ENCODE measurements at places on chromosomes 2 and 18.

- no peak for DNase-seq
Observed at GRCh38 chr2:64327510-64328414, 126.2 kb upstream of the LGALSL start.

- no peak for DNase-seq
Observed at GRCh38 chr2:188870289-188870688, 103.9 kb upstream of the COL3A1 start.

GRCh38 chr2:74538881-74539339 is 9.2 kb downstream of the HTRA2 start:
- DNase-seq: no peak

DNA sequence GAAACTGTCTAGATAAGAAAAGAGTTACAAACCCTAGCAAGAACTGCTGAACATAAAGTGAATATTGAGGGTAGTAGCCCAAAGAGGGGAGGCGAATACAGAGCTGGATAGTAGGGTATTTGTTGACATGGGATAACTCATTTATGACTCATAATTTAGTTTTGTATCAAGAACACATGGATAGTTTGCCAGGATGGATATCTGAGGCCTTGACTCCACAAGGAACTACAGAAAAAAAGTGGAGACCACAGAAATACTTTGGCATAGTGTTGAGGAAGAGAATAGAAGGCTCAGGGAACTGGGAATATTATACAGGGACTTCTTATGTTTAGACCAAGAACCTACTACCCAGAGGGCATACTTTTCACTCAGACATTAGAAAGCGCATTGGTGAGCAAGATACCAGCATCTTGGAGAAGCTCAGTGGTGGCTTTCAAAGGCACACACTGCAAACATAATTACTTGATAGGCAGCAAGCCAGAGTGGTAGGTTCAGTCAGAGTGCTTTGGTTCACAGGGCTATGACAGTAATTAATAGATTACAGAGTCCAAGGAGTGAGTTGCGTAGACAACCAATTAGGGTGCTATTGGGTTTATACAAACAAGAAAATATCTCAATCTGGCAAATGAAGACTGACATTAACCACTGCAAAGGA is 51.9 kb upstream of the ZBTB7C start:
- DNase-seq: no peak

- no peak for DNase-seq
Observed at GRCh38 chr2:182954789-182955188, 83.5 kb downstream of the NCKAP1 start.

GRCh38 chr2:139835101-139835500 is 1054.9 kb upstream of the NXPH2 start:
- DNase-seq: no peak

GRCh38 chr2:84539729-84540128 is 23.4 kb downstream of the DNAH6 start:
- no peak for DNase-seq

DNA sequence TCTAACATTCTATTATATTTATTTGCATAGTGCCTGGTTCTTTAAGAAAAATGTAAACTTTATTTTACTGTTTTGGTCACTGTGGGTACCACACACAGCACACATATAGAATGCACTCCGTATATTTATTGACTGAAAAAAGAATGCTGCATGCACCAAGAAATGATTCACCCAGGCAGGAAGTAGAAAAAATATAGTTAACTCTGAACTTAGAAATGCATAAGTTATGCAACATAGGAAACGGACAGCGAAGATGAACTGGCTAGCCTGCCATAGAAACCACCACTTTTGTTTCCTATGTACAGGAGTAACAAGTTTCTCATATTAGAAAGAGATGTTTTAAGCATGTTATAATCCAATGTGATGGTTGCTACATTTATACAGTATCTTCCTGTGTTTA is 635.8 kb downstream of the DSC3 start:
- DNase-seq: no peak

GRCh38 chr2:46493971-46494250 is 14.5 kb downstream of the TMEM247 start:
- DNase-seq: no peak

DNA sequence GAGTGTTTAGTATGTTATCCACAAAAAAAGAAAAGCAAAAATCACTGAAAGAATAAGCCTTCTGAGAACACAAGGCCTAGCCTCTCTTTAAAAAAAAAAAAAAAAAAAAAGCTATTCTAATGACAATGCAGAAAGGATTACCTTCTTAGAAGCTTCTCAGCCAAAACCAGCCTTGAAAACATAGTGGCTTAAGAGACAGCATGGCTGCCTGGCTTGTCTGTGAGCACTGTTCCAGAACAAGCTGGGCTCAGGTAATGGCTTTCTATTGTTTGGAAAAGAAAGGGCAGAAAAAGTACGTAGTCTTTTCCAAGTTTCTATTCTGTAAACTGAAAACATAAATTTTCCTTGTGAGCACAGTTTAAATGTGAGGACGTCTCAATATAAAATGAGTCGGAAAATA is 119.5 kb downstream of the MAP3K20 start:
- no peak for DNase-seq

GRCh38 chr2:164808776-164809175 is 32.8 kb downstream of the COBLL1 start:
- DNase-seq: no peak

GRCh38 chr2:15169326-15170069 is 391.6 kb downstream of the NBAS start:
- no peak for DNase-seq

GRCh38 chr2:25794544-25795276 is 83.6 kb downstream of the ASXL2 start:
- no peak for DNase-seq

GRCh38 chr18:74500372-74500771 is 4.2 kb downstream of the CNDP2 start:
- no peak for DNase-seq

DNA sequence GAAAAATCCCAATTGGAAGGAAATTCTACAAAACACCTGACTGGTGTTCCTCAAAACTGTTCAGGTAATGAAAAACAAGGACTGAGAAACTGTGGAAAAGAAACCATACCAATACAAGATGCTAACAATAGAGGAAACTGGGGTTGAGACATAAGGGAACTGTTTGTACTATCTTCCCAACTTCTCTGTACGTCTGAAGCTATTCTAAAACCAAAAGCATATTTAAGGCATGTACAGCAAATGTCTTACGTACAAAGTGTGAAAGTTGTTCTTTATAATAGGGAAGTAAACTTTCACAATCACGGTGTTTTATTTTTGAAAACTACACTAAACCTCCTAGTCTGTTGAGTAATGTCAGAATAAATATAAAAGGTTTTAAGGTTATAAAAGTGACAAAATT is 776.1 kb upstream of the RAB6C start:
- no peak for DNase-seq

- no peak for DNase-seq
Observed at GRCh38 chr18:59848002-59848401, 51.8 kb upstream of the PMAIP1 start.

DNA sequence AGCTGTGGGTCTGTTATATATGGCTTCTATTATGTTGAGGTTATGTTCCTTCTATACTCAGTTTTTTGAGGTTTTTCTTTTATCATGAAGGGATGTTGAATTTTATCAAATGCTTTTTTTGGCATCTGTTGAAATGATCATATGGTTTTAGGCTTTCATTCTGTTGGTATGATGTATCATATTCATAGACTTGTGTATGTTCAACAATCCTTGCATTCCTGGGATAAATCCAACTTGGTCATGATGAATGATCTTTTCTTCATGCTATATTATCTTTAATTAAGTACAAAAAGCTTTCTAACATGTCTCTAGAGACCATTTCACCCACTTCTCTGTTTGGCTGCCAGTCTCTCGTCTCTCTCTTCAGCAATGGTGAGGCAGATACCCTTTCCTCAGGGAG is 54.2 kb downstream of the MDH1 start:
- DNase-seq: no peak

DNA sequence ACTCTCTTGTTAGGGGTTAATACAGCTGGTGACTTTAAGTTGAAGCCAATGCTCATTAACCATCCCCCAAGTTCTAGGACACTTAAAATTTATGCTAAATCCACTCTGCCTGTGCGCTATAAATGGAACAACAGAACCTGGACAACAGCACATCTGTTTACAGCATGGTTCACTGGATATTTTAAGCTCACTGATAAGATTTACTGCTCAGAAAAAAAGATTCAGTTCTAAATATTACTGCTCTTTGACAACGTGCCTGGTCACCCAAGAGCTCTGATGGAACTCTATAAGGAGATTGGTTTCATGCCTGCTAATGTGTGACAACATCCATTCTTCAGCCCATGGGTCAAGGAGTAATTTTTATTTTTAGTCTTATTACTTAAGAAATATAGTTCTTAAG is 27.5 kb downstream of the RNF103 start:
- DNase-seq: no peak

GRCh38 chr2:217930761-217931563 is 71.8 kb downstream of the TNS1 start:
- DNase-seq: no peak

- no peak for DNase-seq
Observed at GRCh38 chr2:6352906-6353515, 512.7 kb downstream of the CMPK2 start.

GRCh38 chr2:123915380-123915779 is 109.7 kb upstream of the CNTNAP5 start:
- no peak for DNase-seq

GRCh38 chr18:3491981-3492555 is 42.1 kb downstream of the TGIF1 start:
- DNase-seq: no peak

- DNase-seq: no peak
Observed at GRCh38 chr2:191565120-191565519, 112.8 kb upstream of the NABP1 start.

- no peak for DNase-seq
Observed at GRCh38 chr18:79399275-79400081, 3.7 kb downstream of the NFATC1 start.

- no peak for DNase-seq
Observed at GRCh38 chr18:6434987-6435709, 20.4 kb upstream of the L3MBTL4 start.

DNA sequence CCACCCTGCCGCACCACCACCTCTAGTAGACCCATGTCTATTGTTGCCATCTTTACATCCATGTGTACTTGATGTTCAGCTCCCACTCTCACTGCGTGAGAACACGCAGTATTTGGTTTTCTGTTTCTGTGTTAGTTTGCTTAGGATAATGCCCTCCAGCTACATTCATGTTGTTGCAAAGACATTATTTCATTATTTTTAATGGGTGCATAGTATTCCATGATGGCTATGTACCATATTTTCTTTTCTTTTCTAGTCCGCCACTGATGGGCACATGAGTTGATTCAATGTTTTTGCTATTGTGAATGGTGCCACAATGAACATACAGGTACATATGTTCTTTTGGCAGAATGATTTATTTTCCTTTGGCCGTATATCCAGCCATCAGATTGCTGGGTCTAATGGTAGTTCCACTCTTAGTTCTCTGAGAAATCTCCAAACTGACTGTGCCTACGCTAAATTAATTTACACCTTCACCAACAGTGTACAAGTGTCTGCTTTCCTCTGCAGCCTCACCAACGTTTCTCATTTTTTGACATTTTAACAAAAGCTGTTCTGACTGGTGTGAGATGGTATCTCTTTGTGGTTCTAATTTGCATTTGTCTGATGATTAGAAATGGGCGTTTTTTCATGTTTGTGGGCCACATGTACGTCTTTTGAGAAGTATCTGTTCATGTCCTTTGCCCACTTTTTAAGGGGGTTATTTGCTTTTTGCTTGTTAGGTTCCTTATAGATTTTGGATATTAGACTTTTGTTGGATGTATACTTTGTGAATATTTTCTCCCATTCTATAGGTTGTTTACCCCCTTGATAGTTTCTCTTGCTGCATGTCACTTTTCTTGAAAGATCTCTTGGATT is 10.5 kb upstream of the ZNF513 start:
- DNase-seq: no peak

DNA sequence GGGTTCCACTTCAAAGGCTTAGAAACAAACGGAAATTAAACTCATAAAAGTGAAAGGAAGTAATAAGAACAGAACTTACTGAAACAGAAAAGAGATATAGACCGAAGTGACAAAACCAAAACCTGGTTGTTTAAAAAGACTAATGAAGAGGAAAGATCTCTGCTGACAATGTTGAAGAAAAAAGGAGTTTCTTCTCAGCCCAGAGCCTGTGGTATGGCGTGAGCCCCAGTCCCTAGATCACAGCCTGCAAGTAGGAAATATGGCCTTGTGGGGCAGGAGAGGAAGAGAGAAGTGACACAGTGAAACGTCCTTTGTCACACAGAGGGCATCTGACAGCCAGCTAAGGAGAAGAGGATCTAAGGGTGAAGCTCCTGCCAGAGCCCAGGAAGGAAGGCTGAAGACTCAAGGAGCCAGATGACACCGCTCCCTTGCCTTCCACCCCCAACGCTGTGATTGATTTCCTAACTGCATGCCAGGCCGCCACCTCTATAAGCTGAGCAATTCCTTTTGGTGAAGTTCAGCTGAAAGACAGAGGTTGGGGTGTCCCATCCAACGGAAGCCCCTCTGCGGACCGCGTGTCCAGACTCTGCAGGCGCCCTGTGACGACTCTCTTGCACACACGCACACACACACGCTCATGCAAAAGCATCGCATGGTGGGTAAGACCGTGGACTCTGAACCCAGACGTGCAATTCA is 141.1 kb downstream of the HDAC4 start:
- DNase-seq: no peak

GRCh38 chr2:177239932-177240630 is 24.4 kb downstream of the NFE2L2 start:
- DNase-seq: no peak

- DNase-seq: no peak
Observed at GRCh38 chr18:37403788-37404187, 161.8 kb downstream of the CELF4 start.

GRCh38 chr18:9612215-9612830 is 2.0 kb downstream of the PPP4R1 start:
- peak; percentile 14 for DNase-seq

DNA sequence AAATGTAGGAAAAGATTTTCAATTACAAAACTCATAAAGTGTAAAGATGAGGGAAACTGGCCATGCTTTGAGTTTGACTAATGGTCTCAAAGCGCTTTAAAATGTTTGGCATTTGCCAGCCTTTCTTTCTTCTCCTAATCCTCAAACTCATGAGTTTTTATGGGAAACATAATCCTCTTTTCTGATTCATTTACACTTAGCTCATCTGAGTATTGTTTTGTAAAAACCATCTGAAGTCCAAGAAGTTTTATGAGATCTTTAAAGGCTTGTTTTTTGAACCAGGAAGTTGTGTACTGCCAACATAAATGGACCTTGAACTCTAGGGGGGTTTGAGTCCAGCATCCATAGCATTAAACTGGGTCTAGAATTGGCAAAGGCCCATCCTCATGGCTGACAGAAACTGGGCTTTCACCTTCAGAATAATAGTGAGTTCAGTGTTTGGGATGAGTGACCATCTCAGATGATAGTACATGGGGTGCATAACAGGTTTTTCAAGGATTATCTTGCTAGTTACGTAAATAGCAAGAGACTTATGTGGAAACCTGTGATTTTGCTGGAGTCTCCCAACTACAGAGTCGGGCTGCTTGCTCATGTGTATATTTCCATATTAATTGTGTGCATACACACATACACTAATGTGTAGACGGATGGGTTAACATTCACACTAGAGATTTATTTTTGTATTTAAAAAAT is 3.8 kb upstream of the LTBP1 start:
- DNase-seq: no peak

- no peak for DNase-seq
Observed at GRCh38 chr2:21451403-21451802, 327.6 kb downstream of the TDRD15 start.

All from NCI-H1048 (cell line).